ENCODE measurements at places on chromosomes 7 and 10. TPM values are rescaled to one million over a fixed set of nuclear protein-coding genes. Genes with fewer than 3 reads are reported as not detected.

The LIPN gene
- not detected for total RNA-seq

The EVX1 gene
- not detected for total RNA-seq

The UCN3 gene
- not detected for total RNA-seq

The CPXM2 gene
- not detected for total RNA-seq

The CDC123 gene
- total RNA-seq = 117 TPM

DNA sequence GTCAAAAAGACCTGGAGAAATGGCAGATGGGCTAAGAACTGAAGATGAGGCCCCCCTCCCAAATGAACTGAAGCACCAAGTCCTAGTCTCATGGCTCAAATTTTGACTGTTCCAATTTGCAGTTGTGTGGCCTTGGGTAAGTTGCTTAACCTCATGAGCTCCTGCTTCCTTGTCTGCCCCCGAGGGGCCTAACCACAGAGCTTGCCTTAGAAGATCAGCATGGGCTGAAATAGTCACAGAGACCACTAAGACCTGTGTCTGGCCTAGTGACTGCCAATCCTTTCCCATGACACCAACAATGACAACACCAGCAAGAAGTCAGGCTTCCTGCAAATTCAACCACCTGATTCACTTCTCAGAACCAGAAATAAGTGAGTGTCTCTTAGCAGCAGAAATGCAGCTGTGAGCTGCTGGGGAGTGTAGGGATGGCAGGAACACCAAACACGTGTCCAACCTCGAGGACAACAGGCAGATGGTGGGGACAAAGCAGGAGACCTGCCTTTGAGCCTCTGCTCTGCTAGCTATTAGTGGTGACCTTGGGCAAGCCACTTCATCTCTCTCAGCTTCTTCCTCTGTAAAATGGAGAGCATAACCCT lies 23.7 kb downstream of the CRHR2 start:
- DNase-seq = no peak

GRCh38 chr7:116499168-116500077 lies at the start of gene CAV2:
Gene CAV2 (plus strand): TSS chr7:116499738. CDS start chr7:116499782, 44 bp downstream.
- peak; percentile 9 for DNase-seq

DNA sequence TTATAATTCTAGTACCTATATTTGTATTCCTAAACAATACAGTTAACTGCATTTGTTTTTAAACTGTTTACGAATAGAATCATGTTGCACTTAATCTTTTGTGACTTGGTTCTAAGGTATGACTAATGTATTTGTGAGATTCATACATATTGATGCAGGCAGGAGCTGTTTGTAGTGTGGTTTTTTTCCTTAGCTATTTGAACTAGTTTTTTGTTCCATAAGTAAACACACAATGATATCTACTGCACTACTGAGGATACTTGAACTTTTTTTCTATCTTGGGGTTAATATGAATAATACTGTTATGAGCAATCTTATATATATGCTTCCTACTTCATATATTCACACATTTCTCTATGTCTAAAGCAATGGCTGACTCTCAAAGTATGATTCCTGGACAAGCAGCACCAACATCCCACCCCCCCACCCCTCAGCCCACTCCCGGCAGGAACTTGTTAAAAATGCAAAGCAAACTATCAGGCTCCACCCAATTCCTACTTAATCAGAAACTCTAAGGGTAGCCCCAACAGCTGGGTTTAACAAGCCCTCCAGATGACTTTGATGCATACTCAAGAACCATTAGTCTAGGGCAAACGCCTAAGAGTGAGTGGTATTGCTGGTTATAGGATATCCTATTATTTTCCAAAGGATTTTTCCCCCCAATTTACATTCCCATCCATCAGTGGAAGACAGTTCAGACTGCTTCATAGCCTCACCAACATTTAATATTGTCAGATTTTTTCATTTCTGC lies 25.8 kb downstream of the BRAF start:
- DNase-seq = no peak

DNA sequence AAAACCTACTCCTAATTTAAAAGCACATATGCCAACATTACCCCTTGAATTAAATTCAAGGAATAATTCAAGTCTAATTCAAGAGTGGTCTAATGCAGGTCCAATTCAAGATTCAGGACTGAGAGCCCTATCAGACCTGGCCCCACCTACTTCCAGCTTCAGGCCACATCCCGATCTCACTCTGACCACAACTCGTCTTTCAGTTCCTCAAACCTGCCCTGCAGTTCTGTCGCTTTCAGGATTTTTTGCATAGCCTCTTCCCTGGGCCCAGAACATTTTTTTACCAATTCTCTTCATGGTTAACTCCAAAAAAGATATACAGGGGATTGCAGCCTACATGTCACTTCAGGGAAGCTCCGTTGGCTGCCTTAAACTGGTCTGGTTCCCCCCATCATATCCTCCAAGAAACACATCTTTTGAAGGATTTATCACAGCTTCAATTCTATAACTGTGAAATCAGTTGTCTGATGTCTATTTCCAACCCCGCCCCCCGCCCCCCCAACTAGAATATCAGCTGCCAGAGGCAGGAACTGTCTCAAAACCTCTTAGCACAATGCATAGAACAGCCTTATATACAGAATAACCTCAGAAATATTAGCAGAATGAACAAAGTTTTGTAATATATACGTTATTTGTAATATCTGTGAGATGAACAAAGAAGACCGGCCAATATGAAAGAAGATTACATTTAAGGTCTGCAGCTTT lies 20.8 kb downstream of the CCDC6 start:
- peak; percentile 28 for DNase-seq

- no peak for DNase-seq
Observed at GRCh38 chr7:156034397-156034796, 222.1 kb upstream of the SHH start.

DNA sequence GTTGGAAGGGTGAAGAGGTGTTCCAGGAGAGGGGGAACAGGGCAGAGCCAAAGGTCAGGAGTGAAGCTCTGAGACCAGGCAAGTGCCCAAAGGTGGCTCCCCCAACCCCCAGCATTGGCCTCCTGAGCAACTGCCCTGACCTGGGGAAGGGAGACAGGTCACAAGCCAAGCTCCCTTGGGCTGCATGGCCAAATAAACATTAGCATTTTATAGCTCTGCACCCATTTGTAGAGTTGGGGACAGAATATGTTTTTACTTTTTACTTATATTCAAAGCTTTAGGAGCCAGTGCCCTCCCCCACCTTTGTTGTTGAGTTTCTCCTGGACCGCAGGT lies 4.0 kb downstream of the UNC5B start:
- DNase-seq = no peak

DNA sequence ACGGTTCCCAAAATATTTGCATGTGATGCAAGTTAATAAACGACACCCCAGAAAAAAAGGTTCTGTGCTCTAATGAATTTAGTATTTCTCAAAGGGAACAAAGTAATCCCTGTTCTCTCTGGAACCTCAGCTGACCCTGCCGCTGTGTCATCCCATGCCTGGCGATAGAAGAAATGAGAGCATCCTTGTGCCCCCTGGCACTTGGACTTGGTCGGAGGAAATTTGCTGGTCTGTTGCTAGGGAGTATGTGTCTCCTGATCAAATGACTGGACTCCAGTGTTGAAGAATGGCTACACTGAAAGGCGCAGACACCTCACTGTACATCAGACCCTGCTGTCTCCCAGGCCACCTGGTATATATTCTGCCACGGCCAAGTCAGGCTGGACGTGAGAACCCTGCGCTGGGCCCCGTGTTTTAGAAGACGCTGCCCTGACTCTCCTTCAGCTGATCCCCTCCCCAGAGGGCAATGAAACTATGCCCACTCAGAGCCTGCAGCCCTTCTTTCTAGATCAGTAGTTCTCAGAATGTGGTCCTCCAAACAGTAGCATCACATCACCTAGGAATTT lies 67.2 kb downstream of the THNSL1 start:
- DNase-seq = no peak

DNA sequence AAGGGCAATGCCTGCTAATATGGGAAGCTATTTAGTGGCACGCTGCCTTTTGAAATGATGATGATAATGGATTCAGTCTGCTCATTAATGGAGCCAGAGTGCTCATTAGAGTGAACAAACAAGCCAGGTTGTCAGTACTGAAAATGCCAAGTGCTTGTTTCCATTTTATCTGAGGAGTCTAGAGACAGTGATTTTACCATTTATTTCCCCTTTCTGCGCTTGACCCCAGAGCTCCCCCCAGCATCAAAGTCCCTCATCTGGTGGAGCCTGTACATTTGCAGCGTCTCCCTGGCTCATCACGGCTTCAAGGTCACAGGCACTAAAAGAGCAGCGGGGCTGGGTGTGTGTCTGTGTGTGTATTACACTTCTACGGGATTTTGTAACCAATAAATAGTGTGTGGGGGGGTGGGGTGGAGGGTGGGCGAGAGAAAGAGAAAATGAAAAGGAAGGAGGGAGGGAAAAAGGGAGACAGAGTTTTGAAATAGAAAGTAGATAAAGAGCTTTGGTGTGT lies 553.8 kb downstream of the TFEC start:
- no peak for DNase-seq

DNA sequence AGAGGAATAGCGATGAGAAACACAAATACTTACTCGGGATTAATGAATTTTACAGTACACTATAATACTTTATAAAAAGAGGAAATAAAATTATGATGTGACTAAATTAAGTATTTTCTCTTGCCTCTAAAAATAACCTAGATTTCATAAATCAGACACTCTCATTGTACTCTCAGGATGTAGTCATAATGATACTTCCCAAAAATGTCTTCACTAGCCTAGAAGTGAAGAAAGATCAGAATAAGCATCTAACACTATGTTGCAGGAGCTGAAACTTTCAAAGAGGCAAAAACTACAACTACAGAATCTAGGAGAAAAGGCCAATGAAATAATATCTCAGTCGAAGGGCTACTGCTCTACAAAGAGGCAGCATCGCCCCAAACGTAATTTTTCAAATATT lies 49.4 kb downstream of the DNAJC1 start:
- DNase-seq = no peak

GRCh38 chr7:29130096-29130495 lies 16.2 kb downstream of the CPVL start:
- DNase-seq = no peak

GRCh38 chr10:2414039-2414438 lies 653.3 kb upstream of the PFKP start:
- DNase-seq = no peak

DNA sequence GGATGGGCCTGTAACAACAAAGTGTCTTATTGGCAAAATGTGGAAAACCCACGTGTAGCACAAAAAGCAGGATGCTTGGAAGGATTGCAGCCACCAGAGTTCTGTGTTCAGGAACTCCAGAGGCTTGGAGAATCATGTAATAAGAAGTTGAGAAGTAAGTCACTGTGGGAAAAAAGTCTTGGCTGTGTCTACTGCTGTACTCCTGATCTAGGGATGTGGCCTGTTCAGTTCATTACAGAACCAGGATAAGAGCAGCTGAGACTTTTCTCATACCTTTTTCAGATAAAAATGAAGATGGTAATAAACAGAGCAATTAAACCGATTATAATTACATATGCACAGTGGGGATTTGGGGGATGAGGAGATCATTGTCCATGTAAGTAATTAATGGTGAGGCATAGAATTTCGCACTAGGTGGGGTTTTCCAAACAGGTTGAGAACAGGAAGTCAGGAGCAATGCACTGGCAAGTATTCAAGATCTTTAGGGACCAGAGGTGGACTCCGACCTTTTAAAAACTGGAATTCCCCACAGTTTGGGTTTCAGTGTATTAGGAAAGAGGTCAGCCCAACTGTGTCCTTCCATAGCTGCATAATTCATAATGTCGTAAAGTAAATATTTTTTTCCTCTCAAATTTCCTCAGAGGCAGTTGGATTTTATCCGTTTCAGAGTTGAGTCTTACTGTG lies 281.7 kb downstream of the FRMD4A start:
- no peak for DNase-seq

GRCh38 chr7:63114371-63114985 lies 884.2 kb upstream of the ZNF722 start:
- no peak for DNase-seq

DNA sequence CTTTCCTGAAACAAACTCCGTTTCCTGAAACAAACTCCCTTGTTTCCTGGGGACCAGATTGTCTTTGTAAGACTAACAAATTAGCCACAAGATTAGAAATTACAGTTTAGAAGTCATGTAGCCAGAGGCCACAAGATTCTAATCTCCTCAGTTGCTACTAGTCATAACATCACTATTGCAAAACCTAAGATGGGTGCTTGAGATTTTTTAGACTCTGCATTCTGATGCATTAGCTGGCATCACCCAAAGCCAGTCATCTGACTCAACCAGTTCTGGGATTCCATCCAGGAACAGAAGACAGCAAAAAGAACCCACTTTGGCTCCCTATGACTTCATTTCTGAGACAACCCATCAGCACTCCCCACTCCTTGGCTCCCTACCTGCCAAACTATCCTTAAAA lies 367.9 kb upstream of the MBL2 start:
- no peak for DNase-seq

- DNase-seq = no peak
Observed at GRCh38 chr10:98080494-98080893, 50.1 kb upstream of the CRTAC1 start.

DNA sequence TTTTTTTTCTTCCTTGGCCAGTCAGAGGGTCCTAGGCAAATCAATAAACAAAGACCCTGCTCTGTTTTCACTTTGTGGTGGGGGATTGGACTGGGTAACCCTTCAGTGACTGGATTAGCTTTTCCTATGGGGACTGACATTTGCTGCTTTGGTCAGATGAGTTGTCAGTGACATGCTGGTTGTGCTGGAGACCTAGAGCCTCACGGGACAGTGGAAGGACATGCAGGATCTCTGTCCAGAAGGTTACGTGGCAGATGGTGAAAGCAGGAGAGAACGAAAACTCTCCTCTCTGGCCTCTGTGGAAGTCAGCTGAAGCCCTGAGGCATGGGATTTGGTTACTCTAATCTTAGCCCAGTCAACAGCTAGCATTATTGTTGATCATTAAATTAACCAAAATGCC lies 90.0 kb upstream of the BMPER start:
- DNase-seq = no peak

DNA sequence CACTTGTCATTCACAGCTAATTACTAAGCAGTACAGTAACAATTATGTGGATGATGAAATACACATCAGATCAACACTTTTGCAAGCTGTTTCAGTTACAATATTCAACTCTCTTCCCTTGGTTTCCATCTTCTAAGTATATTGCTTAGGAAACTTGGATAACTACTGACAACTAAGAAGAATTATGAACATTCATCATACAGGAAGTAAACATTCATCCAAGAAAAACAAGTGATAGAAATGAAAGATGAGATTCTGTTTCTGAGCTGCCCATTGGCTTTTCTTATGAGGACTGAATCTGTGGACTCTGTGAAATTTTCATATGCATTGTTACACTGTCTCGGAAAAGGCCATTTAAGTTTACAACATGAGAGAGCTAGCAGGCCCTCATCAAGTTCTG lies 240.2 kb downstream of the PRKG1 start:
- no peak for DNase-seq

GRCh38 chr7:98982686-98983085 lies 104.4 kb downstream of the TRRAP start:
- no peak for DNase-seq

- no peak for DNase-seq
Observed at GRCh38 chr7:135536150-135536549, 21.6 kb upstream of the NUP205 start.

Measured in activated naive CD4-positive, alpha-beta T cell treated with anti-CD3 and anti-CD28 coated beads for 36 hours (primary cell).